CD8-positive, alpha-beta memory T cell (primary cell): ENCODE measurements at places on chromosomes 2 and 18. TPM values are rescaled to one million over a fixed set of nuclear protein-coding genes. Genes with fewer than 3 reads are reported as not detected.

The SERPINE2 gene
- total RNA-seq: 5.0 TPM

The RHOB gene
- 27.4 TPM for total RNA-seq

The ZNF397 gene
- 20.9 TPM for total RNA-seq

The CFAP65 gene
- total RNA-seq: not detected

The KRTCAP3 gene
- 5.4 TPM for total RNA-seq

The EML4 gene
- total RNA-seq: 58.0 TPM

The FRZB gene
- not detected for total RNA-seq

The ADAM23 gene
- total RNA-seq: 0.55 TPM

The CDH20 gene
- total RNA-seq: 0.13 TPM

The ATF2 gene
- 50.1 TPM for total RNA-seq

The PLEK gene
- total RNA-seq: 21.3 TPM

The LIMS3 gene
- total RNA-seq: 1.7 TPM

The NT5C1B gene
- total RNA-seq: not detected

The CRYGC gene
- not detected for total RNA-seq

The KLF7 gene
- total RNA-seq: 12.1 TPM

The ANKRD62 gene
- total RNA-seq: not detected

The INPP4A gene
- total RNA-seq: 46.9 TPM

The NCKAP5 gene
- total RNA-seq: not detected

The SANBR gene
- total RNA-seq: 3.7 TPM

The MYO7B gene
- not detected for total RNA-seq

The RPRM gene
- not detected for total RNA-seq

The SALL3 gene
- not detected for total RNA-seq

The DSG2 gene
- total RNA-seq: 0.09 TPM

The GCA gene
- 15.2 TPM for total RNA-seq

The NGEF gene
- 0.38 TPM for total RNA-seq

The DOCK10 gene
- total RNA-seq: 138 TPM

The UPP2 gene
- total RNA-seq: not detected

The SPHKAP gene
- total RNA-seq: not detected

The DUSP2 gene
- total RNA-seq: 214 TPM

The NAT8 gene
- total RNA-seq: not detected

The CNTNAP5 gene
- not detected for total RNA-seq

The MC4R gene
- total RNA-seq: not detected

The SLC9A4 gene
- not detected for total RNA-seq

The OBSL1 gene
- total RNA-seq: 0.48 TPM

The ZBTB7C gene
- 0.13 TPM for total RNA-seq

The RIT2 gene
- not detected for total RNA-seq

The TMEM163 gene
- not detected for total RNA-seq

The ECEL1 gene
- total RNA-seq: not detected

The ITGB6 gene
- not detected for total RNA-seq

The CDH2 gene
- not detected for total RNA-seq

The DHRS9 gene
- total RNA-seq: 0.20 TPM

The KLHL41 gene
- total RNA-seq: 0.27 TPM

The GCG gene
- total RNA-seq: not detected

The MOGAT1 gene
- not detected for total RNA-seq

The TEX44 gene
- total RNA-seq: not detected
